ENCODE measurements at places on chromosomes 13 and 19.

- no peak for DNase-seq
Measured at GRCh38 chr19:49071860-49072547, 495 bp downstream of the KCNA7 start.

DNA sequence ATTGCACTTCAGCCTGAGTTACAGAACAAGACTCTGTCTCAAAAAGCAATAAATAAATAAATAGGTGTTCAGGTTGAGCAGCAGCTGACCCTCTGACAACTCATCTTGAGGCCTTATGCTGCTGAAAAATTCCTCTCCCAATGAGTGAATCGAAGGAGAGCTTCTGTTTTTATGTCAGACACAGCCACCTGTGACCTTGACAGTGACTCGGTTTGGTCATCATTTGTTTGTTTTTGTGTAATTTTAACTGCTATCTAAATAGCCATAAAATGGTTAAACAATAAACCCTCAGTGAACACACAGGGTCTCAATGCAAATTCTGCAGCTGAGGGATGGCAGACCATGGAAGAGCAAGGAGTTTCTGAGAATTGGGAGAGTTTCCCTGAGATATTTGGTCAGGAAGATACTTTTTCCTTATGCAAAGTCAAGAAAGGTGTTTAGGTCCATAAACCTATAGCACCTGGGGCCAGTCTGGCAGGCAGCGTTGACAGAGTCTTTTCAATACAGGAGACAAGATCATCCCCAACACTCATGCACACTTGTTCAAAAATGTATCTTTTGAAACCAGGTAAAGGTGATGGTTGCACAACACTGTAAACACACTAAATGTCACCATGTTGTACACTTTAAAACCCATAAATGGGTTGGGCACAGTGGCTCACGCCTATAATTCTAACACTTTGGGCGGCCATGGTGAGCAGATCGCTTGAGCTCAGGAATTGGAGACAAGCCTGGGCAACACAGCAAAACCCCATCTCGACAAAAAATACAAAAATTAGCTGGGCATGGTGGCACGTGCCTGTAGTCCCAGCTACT is 16.6 kb upstream of the SLC25A30 start:
- no peak for DNase-seq

DNA sequence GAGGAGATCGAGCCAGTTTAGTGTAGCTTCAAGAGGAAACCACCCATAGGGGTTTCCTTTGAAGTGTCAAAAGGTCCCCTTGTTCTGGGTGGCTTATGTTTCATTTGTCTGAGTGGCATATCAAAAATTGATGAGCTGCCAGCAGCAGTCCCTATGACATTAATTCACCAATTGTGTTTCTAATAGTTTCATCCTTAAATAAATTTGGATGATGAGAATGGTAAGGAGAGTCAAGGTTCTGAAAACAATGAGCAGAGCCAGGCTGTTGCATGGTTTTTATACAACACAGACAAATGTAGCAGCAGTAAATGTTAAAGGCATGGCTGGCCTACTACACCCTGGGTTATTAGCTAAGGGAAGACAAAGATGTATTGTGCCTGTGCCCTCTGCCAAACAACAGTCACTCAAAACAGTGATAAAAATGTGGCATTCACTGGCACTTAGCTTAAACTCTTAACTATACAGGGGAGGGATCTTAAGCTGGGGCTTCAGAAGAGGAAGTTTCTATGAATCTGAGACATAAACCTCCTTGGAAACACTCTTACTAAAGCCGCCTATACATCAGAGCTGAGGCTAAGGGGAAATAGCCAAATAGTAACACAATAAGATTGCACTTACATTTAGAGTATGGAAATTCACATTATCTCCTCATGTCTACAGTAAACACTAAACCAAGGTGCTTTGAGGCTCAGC is 200.5 kb downstream of the POU4F1 start:
- no peak for DNase-seq

GRCh38 chr13:85108356-85108755 is 690.9 kb downstream of the SLITRK6 start:
- no peak for DNase-seq

DNA sequence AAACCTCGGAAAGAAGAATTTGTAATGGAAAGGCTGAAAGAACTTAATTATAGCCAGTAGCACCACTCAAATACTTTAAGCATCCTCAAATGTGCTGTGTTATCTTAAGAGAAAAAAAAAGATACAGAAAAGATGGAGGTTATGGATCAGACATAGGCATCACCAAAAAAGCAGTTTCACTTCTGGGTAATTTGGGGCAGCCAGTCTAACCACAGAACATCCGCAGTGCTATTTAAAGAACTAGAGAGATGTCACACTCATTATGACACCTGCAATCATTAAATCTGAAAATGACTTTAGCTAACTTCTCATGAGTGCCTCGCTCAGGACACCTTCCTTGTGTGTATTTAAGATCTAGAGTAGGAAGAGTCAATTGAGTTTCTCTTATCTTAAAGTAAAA is 211.8 kb downstream of the RBM26 start:
- DNase-seq, result no peak

DNA sequence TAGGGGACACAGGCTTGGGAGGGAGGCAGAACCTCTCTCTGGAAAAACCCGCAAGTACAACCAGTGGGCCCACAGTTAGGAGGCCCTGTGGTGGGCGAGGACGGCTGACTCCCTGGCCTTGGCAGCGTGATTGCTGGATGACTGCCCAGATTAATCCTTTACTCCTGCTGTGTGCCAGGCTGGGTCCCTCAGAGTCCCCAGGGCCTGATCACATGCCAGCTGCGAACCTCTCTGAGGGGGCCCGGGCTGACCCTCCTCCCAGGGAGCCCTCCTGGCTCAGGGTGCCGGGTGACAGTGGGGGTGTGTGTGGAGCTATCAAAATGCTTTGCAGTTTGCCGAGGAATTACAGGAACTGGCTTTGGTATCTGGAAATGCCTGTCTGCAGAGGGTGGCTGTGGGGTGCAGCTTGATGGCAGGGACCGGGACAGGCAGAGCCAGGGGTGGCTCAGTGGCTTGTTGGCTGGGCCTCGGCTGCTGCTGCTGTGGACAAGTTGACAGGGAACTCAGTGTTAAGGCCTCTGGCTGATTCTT is 48.9 kb downstream of the DNM2 start:
- DNase-seq, result no peak

GRCh38 chr13:85197431-85197830 is 601.8 kb downstream of the SLITRK6 start:
- DNase-seq, result no peak

Data from GM04504 (cell line).